Pons (tissue), 1 donor: ENCODE measurements at places on chromosomes 6 and 20.
A peak's percentile ranks its signal among the peaks of the same experiment; 100 is the strongest.

GRCh38 chr20:47428851-47429336 lies 72.4 kb upstream of the ZMYND8 start:
- DNase-seq: no peak

DNA sequence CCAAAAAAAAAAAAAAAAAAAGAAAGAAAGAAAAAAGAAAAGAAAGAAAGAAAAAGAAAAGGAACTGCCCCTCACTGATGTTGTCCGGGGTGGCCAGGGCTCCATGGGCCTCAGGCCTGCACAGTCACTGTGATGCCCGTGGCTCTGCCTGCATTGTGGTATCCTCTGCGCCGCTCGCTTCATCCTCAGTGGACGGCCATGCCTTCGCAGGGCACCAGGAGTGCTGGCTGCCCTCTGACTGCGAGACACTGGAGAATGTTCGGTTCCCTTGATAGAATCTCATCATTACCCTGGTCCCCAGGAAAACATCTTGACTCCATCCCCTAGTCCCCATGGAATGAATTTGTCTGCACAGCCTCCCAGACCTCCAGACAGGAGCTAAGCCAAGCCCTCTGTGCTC lies 61.7 kb downstream of the TMEM242 start:
- DNase-seq: no peak

- DNase-seq: no peak
Measured at GRCh38 chr6:15343490-15344191, 97.8 kb downstream of the JARID2 start.

- DNase-seq: no peak
Measured at GRCh38 chr6:154757352-154758050, 24.3 kb downstream of the SCAF8 start.

DNA sequence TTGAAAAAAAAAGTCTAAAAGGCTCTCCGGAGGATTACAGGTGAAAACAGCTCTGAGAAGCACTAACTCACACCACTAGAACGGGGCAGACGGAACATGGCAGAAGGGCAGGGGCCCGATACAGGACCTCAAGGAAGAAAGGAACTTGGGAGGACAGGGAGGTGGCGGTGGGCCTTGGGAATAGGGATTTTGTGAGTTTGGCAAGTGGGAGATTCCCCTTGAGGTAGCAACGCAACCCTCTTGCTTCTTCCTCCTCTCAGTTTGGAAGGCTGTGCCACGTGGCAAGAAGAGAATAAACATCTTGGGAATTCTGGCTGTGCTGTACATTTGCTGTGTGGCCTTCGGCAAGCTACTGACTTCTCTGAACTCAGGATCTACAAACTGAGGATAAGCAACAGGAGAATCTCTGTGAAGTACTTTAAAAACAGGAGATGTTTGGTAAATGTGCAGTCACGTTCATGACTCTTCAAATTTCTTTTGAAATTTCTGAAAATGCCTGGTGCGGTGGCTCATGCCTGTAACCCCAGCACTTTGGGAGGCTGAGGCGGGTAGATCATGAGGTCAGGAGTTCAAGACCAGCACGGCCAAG lies 220.8 kb downstream of the BCAS1 start:
- DNase-seq: no peak

GRCh38 chr20:34693414-34693813 lies 10.7 kb upstream of the TP53INP2 start:
- DNase-seq: no peak

DNA sequence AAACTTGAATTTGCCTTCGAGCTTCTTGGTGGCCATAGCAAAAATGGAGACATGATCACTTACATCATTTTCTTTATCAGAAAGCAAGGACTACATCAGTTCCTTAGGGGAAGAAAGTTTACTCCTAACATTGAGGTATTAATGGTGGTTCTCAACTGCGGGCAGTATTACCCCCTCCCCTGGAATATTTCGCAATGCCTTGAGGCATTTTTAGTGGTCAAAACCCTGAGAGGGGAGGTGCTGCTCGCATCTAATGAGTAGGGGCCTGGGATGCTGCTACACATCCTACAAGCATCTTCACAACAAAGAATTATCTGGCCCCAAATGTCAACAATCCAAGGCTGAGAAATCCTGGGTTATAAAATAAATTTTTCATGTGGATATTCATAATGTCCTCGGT lies 222.2 kb upstream of the TSHZ2 start:
- DNase-seq: no peak

GRCh38 chr6:106255306-106255705 lies 70.3 kb downstream of the ATG5 start:
- DNase-seq: no peak

GRCh38 chr20:45097485-45098102 lies 3.3 kb downstream of the KCNS1 start:
- no peak for DNase-seq

- DNase-seq: no peak
Measured at GRCh38 chr6:104484626-104485025, 375.1 kb downstream of the HACE1 start.

DNA sequence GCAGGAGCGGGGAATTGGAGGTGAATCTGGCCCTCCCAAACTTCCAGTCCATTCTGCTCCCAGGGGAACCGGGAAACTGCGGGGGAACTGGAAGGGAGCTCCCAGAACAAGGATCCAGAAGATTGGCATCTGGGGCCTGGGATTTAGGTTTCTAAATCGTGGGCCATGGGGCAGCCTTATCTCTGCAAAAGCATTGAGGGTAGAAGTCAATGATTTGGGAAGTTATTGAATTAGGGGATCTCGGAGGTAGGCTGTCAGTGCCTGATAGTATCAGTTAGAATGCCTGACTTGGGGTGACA lies 45.1 kb downstream of the HNF4A start:
- DNase-seq: no peak

DNA sequence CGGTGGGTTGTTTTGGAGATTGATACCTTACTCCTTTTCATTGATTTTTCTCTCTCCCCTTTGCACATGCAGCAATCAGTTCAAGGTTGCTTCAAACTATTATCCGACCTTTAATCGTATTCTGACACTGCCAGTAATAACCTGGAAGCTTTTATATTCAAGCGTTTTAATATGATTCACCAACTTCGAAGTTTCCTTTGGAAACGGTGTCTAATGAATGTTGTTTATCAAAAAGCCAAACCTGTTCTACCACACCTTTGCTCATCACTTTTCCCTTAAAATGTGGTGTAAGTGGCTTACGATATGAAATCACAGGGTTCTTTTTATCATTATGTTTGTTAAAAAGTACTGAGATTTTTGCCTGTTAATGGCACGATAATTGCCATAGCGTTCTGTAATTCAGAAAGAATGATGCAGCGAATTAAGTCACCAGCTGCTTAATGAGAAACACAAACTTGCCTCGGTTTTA lies 660 bp downstream of the STXBP5 start:
- DNase-seq: peak; percentile 55

DNA sequence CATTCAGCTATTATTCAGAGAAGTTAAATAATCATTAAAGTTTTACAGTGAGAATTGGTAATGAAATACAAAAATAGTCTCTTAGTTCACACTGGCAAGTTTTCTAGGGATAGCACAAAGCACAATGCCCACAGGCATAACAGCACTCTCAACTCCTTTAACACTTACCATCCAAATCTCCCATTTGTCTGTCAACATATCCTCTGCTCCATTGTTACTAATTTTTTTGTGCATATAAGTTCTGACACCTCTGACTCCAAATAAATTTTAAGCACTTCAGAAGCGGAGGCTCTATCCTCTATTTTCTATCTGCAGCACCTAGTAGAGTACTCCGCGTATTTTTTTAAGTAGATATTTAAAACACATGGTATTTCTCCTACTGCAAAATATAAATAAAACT lies 15.6 kb upstream of the RSPO3 start:
- DNase-seq: no peak

GRCh38 chr6:163834226-163834970 lies 419.9 kb downstream of the QKI start:
- no peak for DNase-seq

- DNase-seq: no peak
Measured at GRCh38 chr20:8216375-8217200, 84.5 kb downstream of the PLCB1 start.

DNA sequence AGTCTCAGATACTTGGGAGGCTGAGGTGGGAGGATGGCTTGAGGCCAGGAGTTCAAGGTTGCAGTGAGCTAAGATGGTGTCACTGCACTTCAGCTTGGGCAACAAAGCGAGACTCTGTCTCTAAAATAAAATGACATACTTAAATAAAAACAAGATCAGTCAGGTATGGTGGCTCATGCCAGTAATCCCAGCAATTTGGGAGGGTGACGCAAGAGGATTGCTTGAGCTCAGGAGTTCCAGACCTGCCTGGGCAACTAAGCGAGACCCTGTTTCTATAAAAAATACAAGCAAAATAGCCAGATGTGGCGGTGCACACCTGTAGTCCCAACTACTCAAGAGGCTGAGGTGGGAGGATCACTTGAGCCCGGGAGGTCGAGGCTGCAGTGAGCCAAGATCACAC lies 149.6 kb downstream of the ZFP64 start:
- DNase-seq: no peak

GRCh38 chr6:114195027-114195365 lies 147.8 kb downstream of the HS3ST5 start:
- no peak for DNase-seq

DNA sequence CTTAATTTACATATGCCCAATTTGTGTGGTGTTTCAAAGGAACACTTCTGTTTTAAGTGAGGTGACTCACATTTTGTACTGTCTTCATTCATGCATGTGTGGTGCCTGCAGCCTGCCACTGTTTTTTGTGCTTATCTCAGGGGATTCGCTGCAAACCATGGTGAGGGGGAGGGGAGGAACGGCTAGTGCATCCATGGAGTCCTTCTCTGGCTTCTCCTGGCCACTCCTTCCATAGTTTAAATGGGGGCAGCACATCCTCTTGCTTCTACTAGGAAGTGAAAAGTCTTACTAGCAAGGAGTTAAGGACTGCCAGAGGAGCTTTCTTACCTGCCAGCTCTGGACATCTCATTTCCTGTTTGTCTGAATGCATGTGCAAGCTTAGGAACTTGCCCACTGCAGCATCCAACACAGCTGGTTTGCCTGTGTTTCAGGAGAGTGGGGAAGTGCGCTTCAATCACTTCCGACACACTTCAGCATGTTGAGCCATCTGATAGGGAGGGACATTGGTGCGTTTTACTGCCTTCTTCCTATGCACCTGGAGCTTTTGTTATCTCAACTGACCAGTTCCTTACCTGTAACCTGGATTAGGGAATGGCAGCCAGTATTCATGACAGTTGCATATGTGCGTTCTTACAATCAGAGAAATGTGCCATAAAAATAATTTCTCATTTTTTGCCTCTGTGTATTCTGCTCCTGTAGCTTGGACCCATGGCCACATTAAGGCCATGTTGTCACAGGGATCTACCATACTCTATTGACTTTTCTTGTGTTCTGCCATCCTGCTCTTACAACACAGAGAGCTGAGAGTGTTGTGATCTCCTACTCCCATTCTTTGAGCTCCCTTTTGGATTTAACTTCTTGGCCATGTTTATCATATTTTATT lies 211.3 kb downstream of the ARID1B start:
- no peak for DNase-seq

- no peak for DNase-seq
Measured at GRCh38 chr6:28696682-28697081, 171.0 kb downstream of the GPX5 start.

DNA sequence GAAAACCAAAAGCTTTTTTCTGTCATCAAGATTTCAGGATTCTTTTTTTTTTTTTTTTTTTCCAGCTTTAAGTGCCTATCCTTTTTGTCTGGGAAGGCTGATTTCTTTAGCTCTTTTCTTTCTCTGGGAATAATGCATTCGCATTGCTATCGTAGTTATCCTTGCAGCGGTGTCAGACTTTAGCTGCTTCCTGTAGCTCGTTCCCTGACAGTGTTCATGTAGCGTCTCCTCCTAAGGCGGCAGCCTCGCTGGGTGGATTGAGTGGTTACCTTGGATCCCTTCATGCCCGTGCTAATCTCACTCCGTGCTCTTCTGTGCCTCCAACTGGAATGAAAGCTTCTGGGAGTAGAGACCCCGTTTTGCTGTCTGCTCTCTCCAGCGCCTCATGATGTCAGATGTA lies 43.1 kb downstream of the UST start:
- no peak for DNase-seq

DNA sequence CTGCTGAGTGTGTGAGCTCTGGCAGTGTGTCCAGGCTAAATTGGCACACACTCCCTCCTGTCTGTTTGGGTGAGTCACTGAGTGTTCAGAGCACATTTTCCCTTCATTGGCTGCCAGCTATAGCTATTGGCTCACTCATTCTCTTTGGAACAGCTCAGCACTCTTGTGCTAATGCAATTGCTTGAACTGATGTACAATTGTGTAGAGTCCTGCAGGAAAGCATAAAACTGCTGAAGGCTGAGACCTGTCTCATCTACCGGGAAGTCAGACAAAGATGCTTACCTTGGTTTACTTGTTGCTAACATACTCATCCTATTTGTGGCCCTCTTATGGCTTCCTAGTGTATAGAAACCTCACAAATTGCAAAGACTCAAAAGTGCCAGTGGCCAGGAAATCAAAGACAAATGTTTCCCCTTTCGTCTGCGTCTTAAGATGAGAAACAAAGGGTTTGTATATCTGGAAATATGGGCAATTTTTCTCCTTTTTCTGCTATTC lies 351.0 kb downstream of the BCKDHB start:
- DNase-seq: peak; percentile 80

DNA sequence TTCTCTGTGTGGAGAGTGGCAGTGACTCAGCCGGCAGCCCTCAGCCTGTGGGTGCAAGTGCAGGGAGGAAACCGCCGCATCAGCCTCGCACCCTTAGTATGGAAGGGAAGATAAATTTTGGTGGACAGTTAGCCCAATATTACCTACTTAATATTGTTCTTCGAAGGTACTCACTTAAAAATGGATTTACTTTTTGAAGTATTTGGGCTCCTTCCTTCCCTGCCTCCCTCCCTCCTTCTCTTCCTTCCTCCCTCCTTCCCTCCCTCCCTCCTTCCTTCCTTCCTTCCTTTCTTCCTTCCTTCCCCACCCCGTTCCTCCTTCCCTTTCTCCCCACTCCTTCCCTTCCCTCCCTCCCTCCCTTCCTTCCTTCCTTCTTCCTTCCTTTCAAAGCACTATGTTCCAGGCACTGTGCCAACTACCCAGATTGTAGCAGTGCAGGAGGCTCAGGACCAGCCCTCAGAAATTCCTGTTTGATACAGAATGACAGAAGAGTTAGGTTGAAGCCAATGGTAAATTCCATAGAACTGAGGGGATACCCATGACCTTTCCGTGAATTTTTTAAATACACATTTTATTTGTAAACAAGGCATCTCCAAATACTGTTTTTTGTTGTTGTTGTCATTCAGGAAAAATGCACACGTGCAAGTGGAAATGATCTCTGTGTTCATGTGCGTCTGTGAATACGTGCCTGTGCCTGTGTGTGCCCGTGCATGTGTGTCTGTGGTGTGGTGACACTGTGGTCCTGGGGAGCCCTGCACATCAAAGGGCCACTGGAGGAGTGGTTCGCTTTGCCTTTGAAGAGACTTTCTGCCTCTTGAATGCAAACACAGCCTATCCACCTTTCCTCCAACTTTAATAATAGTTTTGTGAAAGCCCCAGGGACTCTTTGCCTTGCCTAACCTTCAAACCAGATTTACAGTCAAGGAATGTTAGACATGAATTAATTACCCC lies 141.7 kb downstream of the EDN3 start:
- DNase-seq: no peak

DNA sequence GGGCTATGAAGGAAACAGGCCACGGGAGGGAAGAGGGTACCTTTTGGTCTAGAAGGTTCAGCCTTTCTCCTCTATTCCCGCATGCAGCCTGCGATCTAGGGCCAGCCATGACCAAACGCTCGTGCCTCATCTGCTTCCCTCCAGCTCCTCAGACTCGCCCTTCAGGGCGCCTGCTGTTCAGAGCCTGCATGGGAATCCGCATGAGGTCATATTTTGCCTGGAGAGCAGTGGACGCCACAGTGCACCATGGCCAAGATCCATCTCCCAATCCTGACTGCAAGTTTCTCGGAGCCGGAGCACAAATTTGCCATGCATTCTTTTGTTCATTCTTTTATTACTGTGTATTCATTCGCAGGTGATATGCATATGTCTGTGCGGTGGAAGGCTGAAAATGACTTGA lies 608.1 kb downstream of the QKI start:
- DNase-seq: no peak
